ENCODE measurements at places on chromosomes 3 and 15.

DNA sequence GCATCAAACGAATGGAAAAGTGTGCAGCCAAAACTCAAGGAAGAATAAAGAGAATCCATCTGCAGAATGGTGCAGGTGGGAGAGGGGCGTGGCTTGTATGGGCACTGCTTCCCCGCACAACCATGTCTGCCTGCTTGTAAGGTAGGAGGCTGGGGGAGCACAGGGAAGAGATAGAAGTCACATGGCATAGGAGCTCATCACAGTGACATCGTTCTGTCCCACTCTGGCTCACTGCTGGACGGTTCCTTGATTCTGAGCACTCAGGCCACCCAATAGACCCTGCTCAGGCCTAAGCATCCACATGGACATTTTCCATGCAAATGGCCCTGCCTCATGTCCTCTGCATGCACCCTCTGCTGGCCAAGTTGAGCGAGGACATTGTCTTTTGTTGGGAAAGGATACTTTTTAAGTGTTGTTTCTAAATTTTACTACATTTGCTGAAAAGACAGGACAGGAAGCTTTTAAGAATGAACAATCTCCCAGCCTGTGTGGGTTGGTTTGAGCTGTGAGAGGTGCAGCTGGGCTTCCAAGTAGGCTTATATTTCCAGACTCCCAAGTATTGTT, 3.1 kb downstream of the MYLK start:
- no peak overlapping the region for H3K4me3 ChIP-seq
- peaks cover 13% of the 10 kb centered on the region for H3K4me1 ChIP-seq
- no peaks in the 10 kb centered on the region for H3K36me3 ChIP-seq
- H3K27me3 ChIP-seq, result no peaks in the 10 kb centered on the region
- no peak overlapping the region for H3K27ac ChIP-seq
- DNase-seq, result no peak

DNA sequence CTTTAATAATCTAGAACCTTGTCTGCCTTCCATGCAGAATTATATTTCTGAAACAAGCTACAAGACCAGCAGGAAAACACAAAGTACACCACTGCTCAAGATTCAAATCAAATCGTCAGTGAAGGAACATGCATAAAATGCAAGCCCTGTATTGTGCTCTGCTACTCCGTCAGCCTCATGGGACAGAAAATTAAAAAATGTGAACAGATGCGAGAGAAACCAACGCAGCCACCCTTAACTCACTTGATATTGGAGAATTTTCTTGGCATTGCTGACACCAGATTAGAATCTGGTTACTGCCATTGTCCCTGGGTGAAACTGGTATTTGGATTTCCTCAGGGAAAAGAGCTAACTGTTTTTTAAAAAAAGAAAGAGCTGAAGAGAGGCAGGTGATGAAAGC, 23.6 kb downstream of the ANXA2 start:
- H3K27ac ChIP-seq, result peak overlapping the region; percentile 84
- H3K27me3 ChIP-seq, result no peaks in the 10 kb centered on the region
- H3K4me1 ChIP-seq, result peaks cover 78% of the 10 kb centered on the region
- H3K36me3 ChIP-seq, result peaks cover 96% of the 10 kb centered on the region
- DNase-seq, result no peak

- no peaks in the 10 kb centered on the region for H3K27me3 ChIP-seq
- H3K36me3 ChIP-seq, result no peaks in the 10 kb centered on the region
- DNase-seq, result no peak
- no peak overlapping the region for H3K27ac ChIP-seq
Measured at GRCh38 chr3:164929642-164930041, 148.7 kb downstream of the SI start.

DNA sequence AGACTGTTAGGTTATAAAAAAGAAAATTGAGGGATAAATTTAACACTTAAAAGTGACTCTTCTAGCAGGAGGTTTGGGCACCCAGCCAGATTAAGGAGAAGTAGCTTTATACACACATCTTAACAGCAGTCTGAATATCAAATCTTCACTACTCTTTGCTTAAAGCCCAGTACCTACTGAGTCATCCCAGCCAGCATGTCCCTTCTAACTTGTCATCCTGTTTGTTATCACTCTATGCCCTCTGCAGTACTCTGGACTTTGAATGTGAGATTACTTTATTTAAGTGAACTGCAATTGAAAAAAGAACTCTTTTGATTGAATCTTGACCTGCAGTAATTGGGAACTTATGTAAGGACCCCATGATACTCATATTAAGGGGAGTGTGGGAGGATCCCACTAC, 77.6 kb downstream of the FHIT start:
- no peak overlapping the region for H3K27ac ChIP-seq
- no peak overlapping the region for H3K4me3 ChIP-seq
- H3K36me3 ChIP-seq, result no peaks in the 10 kb centered on the region
- H3K4me1 ChIP-seq, result no peaks in the 10 kb centered on the region
- DNase-seq, result no peak
- no peaks in the 10 kb centered on the region for H3K27me3 ChIP-seq

DNA sequence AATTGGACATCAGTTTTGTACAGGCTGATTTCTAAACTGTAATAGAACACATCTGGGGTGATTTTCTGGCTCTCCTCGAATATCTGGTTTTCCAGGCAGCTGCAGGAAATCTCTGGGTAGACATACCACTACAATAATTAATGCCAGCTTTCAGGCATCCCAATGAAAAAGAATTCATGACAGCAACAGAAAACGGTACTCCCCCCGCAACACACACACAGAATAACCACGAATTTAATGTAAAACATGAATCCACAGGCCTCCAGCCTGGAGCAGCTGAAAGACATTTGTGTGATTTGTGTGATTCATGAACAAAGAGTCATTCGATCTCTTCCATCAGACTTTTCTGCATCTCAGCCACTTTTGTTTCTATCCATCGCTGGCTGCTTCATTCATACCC, 262.2 kb downstream of the MAGI1 start:
- DNase-seq, result no peak
- H3K4me1 ChIP-seq, result no peaks in the 10 kb centered on the region
- H3K27ac ChIP-seq, result no peak overlapping the region
- H3K27me3 ChIP-seq, result no peaks in the 10 kb centered on the region
- no peak overlapping the region for H3K4me3 ChIP-seq

DNA sequence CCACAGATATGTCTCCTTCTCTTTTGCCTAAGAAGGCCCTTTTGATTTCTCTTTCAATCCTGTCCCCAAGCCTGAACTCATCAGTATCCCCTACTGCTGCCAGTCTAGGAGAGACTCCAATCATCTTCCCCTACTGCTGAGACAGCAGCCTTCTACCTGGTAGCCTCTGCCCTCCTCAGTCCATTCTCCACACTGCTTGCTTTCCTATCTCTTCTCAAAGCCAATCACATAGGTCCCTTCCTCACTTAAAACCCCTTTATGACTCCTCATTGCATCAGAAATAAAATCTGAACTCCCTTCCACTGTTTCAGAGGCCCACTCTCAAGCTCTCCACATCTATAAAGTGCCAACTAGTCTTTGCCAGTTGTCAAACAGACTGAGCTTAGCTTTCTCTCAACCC, 1081.8 kb upstream of the CFAP20DC start:
- H3K27me3 ChIP-seq, result no peaks in the 10 kb centered on the region
- peaks cover 8% of the 10 kb centered on the region for H3K4me1 ChIP-seq

DNA sequence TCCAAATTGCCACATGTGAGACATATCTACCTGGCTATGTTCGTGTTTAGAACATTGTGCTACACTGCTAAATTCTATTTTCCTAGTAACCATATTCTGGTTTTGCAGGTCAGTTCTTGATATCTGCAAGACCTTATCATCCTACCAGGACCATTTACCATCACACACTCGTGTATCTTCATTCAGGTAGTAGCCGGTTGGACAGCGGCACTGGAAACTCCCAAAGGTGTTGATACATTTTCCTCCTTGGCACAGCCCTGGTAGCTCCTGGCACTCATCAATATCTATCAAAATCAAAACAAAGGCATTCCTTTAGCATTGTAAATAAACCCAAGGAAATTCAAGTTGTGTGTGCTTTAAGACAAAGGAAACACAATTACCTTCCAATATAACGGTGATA, 134.2 kb downstream of the DUT start:
- no peaks in the 10 kb centered on the region for H3K27me3 ChIP-seq
- no peak overlapping the region for H3K4me3 ChIP-seq
- no peak overlapping the region for H3K27ac ChIP-seq

GRCh38 chr3:146390957-146391356, 78.4 kb downstream of the PLSCR2 start:
- DNase-seq, result no peak
- peak overlapping the region; percentile 1 for H3K27ac ChIP-seq
- H3K36me3 ChIP-seq, result no peaks in the 10 kb centered on the region
- H3K27me3 ChIP-seq, result no peaks in the 10 kb centered on the region

DNA sequence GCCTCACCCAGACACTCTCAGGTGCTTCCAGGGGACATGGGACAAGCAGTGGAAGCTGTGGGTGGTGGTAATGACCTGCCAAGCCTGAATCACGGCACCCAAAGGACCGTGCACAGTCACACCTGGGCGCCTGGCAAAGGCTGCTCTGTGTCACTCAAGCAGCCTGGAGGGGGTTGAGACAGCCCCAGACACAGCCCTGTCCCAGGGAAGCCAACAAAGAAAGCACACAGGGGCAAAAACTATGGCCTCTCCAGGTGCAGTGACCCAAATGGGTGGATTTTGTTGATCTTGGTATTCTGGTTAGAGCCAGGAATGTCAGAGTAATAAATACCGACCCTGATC, 15.0 kb upstream of the OCA2 start:
- no peak overlapping the region for H3K4me3 ChIP-seq
- H3K4me1 ChIP-seq, result peaks cover 9% of the 10 kb centered on the region
- H3K36me3 ChIP-seq, result peaks cover 86% of the 10 kb centered on the region
- no peak for DNase-seq
- no peak overlapping the region for H3K27ac ChIP-seq

GRCh38 chr3:109337393-109337792, at the start of gene DPPA4:
TSS of gene DPPA4 (minus strand) at chr3:109337546. CDS start at chr3:109337517, 29 bp downstream.
- no peaks in the 10 kb centered on the region for H3K4me1 ChIP-seq
- H3K27ac ChIP-seq, result no peak within 1 kb of the TSS
- H3K36me3 ChIP-seq, result no peaks in the 10 kb centered on the region
- peak within 1 kb of the TSS; percentile 27 for H3K4me3 ChIP-seq
- DNase-seq, result no peak

DNA sequence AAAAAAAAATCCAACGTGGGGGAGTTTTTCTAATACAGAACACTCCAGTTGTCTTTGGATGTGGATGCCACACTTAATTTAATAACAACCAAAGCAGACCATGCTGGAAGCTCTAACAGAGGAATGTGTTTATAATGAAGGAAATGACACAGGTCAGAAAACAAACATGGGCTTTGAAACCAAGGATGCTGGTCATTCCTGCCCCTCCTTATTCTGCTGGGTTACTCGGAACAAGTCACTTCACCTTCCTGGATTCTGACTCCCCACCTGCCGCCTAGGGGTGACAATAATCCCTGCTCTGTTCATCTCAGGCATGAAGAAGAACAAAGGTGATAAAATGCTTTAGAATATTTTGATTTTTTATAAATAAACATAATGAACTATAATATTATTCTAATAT, 240.9 kb upstream of the ADAMTS9 start:
- H3K36me3 ChIP-seq, result no peaks in the 10 kb centered on the region
- no peak overlapping the region for H3K27ac ChIP-seq
- no peak for DNase-seq
- H3K27me3 ChIP-seq, result no peaks in the 10 kb centered on the region
- H3K4me3 ChIP-seq, result no peak overlapping the region
- no peaks in the 10 kb centered on the region for H3K4me1 ChIP-seq

GRCh38 chr3:155494332-155494731, 200.8 kb upstream of the STRIT1 start:
- no peaks in the 10 kb centered on the region for H3K27me3 ChIP-seq
- no peak for DNase-seq
- no peak overlapping the region for H3K4me3 ChIP-seq
- no peaks in the 10 kb centered on the region for H3K4me1 ChIP-seq

GRCh38 chr15:37900326-37901221, 33.9 kb upstream of the TMCO5A start:
- no peaks in the 10 kb centered on the region for H3K27me3 ChIP-seq
- DNase-seq, result no peak
- no peaks in the 10 kb centered on the region for H3K36me3 ChIP-seq
- H3K4me1 ChIP-seq, result no peaks in the 10 kb centered on the region
- no peak overlapping the region for H3K27ac ChIP-seq

DNA sequence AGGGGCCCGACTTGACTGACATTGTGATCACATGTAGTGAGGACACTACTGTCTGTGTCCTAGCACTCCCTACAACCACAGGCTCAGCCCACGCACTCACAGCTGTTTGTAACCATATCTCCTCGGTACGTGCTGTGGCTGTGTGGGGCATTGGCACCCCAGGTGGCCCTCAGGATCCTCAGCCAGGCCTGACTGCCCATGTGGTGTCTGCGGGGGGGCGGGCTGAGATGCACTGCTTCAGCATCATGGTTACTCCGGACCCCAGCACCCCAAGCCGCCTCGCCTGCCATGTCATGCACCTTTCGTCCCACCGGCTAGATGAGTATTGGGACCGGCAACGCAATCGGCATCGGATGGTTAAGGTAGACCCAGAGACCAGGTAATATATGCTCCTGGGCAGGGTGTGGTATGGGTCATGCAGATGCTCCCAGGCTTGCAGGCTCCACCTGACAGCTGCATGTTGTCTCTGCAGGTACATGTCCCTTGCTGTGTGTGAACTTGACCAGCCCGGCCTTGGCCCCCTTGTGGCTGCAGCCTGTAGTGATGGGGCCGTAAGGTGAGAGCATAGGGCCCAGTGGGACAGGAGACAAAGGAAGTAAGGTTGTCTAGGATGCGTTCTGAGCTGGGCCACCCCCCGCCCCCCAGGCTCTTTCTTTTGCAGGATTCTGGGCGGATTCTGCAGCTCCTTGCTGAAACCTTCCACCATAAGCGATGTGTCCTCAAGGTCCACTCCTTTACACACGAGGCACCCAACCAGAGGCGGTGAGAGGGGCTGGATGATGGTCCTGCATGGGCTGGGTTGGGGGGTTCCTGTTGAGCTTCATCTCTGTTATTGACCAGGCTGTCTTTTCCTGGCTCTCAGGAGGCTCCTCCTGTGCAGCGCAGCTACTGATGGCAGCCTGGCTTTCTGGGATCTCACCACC, 4.4 kb downstream of the DALRD3 start:
- DNase-seq, result no peak
- no peak overlapping the region for H3K4me3 ChIP-seq
- peaks cover 11% of the 10 kb centered on the region for H3K36me3 ChIP-seq

DNA sequence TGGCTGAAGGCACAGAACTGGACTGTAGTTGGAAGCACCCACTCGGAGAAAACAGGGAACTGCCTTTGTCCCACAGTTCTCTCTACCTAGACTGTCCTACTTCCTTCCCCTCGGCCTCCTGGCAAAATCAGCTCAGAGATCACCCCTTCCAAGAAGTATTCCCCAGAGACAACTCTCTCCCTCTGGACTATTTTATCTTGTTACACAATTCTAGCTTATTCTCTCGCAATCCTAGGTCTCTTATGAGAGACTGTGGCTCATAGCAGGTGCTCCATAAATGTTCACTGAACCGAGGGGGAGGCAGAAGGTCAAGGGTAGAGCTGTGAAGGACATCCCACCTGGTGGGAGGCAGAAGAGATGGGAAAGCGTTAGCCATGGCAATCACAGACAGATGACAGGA, 10.6 kb downstream of the HEG1 start:
- H3K27ac ChIP-seq, result peak overlapping the region; percentile 6
- no peaks in the 10 kb centered on the region for H3K27me3 ChIP-seq
- no peaks in the 10 kb centered on the region for H3K36me3 ChIP-seq

Data from esophagus squamous epithelium (tissue), 5 donors.